Stomach (tissue), 19 donors: ENCODE measurements at places on chromosomes 3 and 15. TPM values are rescaled to one million over a fixed set of nuclear protein-coding genes. Genes with fewer than 3 reads are reported as not detected.

Gene CHRNA7
- polyA plus RNA-seq = 1.4 TPM

Gene SLC22A13
- 0.05 TPM for polyA plus RNA-seq

Gene ALDH1A3
- polyA plus RNA-seq = 49.2 TPM

Gene UPK1B
- polyA plus RNA-seq = 1.4 TPM

Gene NPAP1
- not detected for polyA plus RNA-seq

Gene CNTN3
- 1.3 TPM for polyA plus RNA-seq

Gene STOML1
- 9.6 TPM for polyA plus RNA-seq

Gene CYP19A1
- 2.7 TPM for polyA plus RNA-seq

Gene GOLGA6B
- not detected for polyA plus RNA-seq

GRCh38 chr3:8369638-8370037 is 132.0 kb upstream of the LMCD1 start:
- no peak for DNase-seq
- H3K27me3 ChIP-seq = no peaks in the 10 kb centered on the region
- H3K4me1 ChIP-seq = peaks cover 11% of the 10 kb centered on the region
- no peaks in the 10 kb centered on the region for H3K36me3 ChIP-seq
- no peak overlapping the region for H3K4me3 ChIP-seq
- no peak overlapping the region for H3K27ac ChIP-seq

- no peak overlapping the region for H3K27ac ChIP-seq
- DNase-seq = no peak
- H3K36me3 ChIP-seq = no peaks in the 10 kb centered on the region
- no peak overlapping the region for H3K4me3 ChIP-seq
- no peaks in the 10 kb centered on the region for H3K27me3 ChIP-seq
These were observed 27.0 kb downstream of the MB21D2 start for GRCh38 chr3:192890347-192891335.

GRCh38 chr3:140219923-140220452 is 285.0 kb downstream of the CLSTN2 start:
- DNase-seq = no peak
- no peaks in the 10 kb centered on the region for H3K36me3 ChIP-seq
- no peak overlapping the region for H3K4me3 ChIP-seq
- H3K27me3 ChIP-seq = no peaks in the 10 kb centered on the region
- H3K4me1 ChIP-seq = no peaks in the 10 kb centered on the region

DNA sequence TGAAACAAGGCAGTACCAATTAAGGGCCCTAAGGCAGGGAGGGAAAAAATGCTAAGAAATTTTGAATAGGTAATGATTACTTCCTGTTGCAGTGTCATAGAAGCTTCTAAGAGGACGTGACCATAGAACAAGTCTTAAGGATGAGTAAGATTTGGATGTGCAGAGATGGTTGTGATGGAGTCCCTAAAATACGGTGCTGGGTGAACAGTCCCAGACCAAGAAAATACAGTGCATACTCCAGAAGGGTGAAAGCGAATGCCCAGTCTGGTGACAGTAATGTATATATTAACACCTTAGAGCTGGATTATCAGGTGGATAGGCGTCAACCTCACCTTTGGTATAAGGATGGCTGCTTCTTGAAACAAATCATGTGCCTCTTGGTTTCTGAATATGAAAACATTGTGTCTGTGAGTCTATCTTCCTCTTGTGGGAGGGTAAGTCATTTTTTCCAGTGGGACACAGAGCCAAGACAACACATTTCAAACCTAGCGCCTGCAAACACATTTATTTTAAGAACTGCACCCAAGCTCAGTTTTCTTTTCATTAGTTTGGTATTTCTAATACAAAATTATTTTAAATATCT is 101.2 kb upstream of the TP63 start:
- no peak overlapping the region for H3K4me3 ChIP-seq
- H3K4me1 ChIP-seq = no peaks in the 10 kb centered on the region
- no peaks in the 10 kb centered on the region for H3K36me3 ChIP-seq

DNA sequence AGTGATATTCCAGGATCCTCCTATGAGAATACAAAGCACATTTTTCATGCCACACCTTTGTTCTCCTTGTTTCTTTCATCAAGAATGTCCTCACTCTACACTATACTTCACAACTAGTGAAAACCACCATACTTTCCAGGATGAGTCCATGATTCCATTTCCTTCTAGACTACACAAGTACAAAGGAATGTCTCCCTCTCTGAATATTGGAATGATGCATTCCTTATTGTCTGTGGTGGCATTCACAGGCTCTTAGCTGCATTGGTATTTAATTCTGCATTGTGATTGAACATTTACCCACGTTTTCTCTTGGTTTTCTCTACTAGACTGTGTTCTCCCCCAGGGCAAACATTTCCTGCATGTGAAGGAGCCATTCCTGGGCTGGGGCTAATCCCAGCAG is 217.5 kb downstream of the RAP2B start:
- H3K4me3 ChIP-seq = no peak overlapping the region
- DNase-seq = no peak
- no peaks in the 10 kb centered on the region for H3K4me1 ChIP-seq
- no peaks in the 10 kb centered on the region for H3K27me3 ChIP-seq

- H3K27ac ChIP-seq = no peak overlapping the region
- no peaks in the 10 kb centered on the region for H3K27me3 ChIP-seq
- H3K36me3 ChIP-seq = no peaks in the 10 kb centered on the region
- no peak for DNase-seq
- no peak overlapping the region for H3K4me3 ChIP-seq
These were observed 21.0 kb downstream of the SLCO2A1 start for GRCh38 chr3:134008630-134009156.

- no peak overlapping the region for H3K4me3 ChIP-seq
- no peak overlapping the region for H3K27ac ChIP-seq
- no peaks in the 10 kb centered on the region for H3K36me3 ChIP-seq
- no peak for DNase-seq
These were observed 235.1 kb upstream of the CFAP20DC start for GRCh38 chr3:59284926-59285325.

DNA sequence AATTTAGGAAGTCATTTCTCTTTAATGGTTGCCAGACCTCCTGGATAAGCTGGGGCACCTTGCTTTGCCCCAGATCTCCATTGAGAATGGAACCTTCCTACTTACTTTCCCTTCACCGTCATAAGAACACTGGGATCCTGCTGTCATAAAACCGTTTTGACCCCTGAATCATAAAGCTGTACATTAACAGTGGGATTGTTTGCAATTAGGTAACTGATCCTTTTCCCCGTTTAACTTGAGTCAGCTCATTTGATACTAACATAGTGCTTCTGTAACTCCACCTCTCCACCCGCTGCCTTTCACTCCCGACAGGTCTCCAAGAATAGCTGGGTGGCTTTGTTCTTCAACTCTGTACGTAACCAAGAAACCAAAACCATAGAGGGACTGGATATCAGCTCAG is 308.2 kb upstream of the WNT5A start:
- H3K4me1 ChIP-seq = no peaks in the 10 kb centered on the region
- no peaks in the 10 kb centered on the region for H3K36me3 ChIP-seq
- no peak for DNase-seq
- H3K27me3 ChIP-seq = no peaks in the 10 kb centered on the region

DNA sequence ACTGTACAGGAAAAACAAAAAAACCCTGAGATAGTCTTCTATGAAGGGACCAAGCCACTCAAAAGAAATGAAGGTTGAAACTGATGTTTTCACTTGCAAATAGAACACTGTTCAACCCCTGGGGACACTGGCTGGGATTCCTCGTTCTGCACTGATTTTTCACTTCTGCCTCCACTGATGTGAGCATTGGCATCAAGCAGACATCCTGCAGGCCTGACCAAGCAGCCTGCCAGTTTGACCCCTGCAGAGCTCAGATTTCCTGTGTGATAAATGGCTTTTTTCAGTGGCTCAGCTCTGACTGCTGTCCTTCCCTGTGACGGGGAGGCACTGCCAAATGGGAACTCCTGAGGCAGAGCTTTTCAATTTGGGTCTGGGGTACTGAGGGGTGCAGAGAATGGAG is 50.0 kb downstream of the RASGRP1 start:
- no peak for DNase-seq
- H3K4me3 ChIP-seq = no peak overlapping the region
- H3K27me3 ChIP-seq = no peaks in the 10 kb centered on the region
- no peak overlapping the region for H3K27ac ChIP-seq
